ENCODE measurements at places on chromosomes 13 and 19.
A peak's percentile ranks its signal among the peaks of the same experiment; 100 is the strongest.

GRCh38 chr13:108166078-108166477 lies 49.3 kb downstream of the LIG4 start:
- DNase-seq, result peak; percentile 22

DNA sequence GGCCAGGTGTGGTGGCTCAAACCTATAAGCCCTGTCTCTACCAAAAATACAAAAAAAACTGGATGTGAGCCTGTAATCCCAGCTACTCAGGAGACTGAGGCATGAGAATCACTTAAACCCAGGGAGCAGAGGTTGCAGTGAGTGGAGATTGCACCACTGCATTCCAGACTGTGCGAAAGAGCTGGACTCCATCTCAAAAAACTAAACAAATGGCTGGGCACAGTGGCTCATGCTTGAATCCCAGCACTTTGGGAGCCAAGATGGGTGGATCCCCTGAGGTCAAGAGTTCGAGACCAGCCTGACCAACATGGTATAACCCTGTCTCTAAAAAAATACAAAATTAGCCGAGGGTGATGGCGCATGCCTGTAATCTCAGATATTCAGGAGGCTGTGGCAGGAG lies 34.9 kb upstream of the ZNF83 start:
- DNase-seq, result no peak

DNA sequence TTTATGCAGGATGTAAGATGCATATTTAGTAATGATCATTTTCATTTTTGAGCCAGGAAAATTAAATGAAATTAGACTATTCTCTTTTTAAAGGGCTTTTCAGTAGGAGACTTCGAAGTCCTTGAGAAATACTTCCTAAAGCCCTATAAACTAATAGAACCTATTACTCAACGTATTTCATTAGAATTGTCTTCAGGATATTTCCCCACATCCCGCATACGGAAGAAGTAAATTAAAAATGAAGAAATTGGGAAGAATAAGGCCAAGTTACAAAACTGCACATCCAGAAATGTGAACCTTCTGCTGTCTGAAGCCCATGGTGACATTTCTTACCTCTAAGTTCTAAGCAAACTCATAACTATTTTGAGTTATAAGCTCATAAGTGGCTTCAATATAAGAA lies 66.5 kb downstream of the RXFP2 start:
- no peak for DNase-seq

DNA sequence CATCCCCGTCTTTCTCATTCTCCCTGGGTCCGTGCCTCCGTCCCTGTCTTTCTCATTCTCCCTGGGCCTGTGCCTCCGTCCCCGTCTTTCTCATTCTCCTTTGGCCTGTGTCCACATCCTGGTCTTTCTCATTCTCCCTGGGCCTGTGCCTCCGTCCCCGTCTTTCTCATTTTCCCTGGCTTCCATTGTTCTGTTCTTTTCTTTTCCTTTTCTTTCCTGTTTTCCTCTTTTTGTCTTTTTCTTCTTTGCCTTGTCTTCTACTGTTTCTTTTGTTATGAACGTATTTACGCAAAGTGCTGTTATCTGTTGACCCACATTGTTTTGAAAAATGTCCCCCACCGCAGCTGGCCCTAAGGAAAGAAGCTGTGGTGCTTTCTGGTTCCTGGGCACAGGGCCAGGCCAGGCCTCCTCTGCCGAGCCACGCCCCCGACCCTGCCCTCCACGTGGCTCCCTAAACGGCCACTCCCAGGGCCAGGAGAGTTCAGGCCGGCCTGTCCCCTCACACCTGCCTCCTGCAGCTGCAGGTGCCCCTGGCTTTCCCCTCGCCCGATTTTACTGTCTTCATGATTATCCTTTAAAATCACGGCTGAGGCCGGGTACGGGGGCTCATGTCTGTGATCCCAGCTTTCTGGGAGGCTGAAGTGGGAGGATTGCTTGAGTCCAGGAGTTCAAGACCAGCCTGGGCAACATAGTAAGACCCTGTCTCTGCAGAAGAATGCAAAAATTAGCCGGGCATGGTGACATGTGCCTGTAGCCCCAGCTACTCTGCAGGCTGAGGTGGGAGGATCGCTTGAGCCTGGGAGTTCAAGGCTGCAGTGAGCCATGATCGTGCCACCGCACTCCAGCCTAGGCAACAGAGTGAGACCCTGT lies 14.0 kb upstream of the TMPRSS9 start:
- no peak for DNase-seq

DNA sequence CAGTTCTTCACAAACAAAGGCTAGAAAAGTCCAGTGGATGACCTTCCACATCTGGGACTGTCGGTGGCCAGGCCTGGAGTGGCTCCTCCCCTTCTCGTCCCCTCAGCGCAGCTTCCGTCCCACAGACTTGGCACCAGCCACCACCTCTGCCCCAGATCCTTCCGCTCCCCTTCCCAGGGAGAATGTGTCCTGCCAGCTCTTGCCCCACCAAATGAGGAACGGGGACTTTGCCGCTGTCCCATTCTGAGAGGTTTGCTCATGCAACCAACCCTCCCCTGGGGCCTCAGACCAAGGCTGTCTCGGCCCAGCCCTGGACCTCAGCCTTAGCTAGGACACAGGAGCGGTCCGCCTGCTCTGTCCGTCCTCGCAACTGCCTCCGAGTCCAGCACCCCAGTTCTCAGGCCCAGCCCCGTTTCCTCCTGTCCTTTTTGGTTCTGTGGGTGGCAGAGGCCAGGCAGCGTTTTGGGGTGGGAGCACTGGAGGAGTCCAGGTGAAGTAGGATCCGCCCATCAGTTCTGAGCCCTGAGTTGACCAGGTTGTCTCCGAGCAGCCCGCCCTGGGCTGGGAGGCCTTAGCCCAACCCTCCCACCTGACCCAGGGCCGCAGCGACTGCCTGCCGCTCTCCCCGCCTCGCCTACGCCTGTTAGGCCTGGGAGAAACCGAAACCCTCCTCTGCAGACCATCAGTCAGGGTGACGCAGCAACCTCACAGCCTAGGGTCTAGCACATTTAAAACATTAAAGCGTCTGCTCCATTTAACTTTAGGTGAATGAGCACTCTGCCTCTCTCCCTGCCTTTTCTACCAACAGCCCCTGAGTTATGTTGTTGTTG lies 284.3 kb downstream of the FOXO1 start:
- no peak for DNase-seq

- no peak for DNase-seq
These were observed 19.2 kb downstream of the PDE4A start for GRCh38 chr19:10439588-10439987.

- DNase-seq, result peak; percentile 79
These were observed 5.2 kb upstream of the ADPRHL1 start for GRCh38 chr13:113458253-113459065.

GRCh38 chr19:55091126-55091910 lies 15.6 kb downstream of the EPS8L1 start:
- no peak for DNase-seq

DNA sequence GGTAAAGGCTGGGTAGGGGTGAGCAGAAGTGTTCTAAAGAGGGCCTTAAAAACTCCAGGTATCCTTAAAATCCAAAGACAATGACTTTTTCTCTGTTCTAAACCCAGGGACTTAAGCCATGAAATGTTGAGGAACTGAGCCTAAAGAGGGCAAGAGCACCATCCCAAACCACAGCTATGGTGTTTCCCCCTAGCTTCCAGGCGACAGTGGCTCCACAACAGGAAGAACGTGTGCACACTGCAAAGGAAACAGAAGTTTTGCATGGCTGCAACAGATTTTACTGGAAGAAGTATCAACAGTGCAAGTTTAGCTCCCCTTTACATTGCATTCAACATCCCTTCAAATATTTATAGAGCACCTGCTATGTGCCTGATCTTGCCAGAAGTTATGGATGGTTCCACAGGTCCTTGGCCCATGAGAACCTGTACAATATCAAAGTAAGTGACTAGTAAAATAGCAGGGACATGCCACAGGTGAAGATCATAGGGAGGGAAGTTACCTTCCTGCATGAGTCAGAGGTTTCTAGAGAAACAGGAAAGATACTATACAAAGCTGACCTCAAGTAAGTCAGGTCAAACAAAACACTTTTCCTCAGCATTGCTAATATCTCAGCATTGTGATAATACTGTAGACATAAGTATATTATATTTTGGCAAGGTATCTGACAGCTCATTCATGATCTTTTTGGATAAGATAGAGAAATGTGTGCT lies 8.4 kb upstream of the KCTD12 start:
- no peak for DNase-seq

DNA sequence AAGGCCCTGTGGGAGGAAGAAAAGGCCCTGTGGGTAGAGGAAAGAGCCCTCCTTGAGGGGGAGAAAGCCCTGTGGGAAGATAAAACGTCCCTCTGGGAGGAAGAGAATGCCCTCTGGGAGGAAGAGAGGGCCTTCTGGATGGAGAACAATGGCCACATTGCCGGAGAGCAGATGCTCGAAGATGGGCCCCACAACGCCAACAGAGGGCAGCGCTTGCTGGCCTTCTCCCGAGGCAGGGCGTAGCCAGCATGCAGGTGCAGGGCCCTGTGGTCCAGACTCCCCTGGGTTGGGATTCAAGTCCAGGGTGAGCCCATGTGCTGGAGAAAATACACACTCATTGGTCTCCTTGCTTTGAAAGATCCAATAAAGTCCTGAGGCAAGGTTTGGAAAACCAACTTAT lies 4.1 kb downstream of the CCDC70 start:
- DNase-seq, result no peak
